Prostate gland (tissue), 2 donors: ENCODE measurements at places on chromosomes 6 and 20. TPM values are rescaled to one million over a fixed set of nuclear protein-coding genes. Genes with fewer than 3 reads are reported as not detected.

Gene PKIB
- total RNA-seq = 12.8 TPM

Gene PDE10A
- 9.6 TPM for total RNA-seq

Gene PHF3
- 63.9 TPM for total RNA-seq

Gene CST2
- not detected for total RNA-seq

Gene TBXT
- total RNA-seq = not detected

Gene C6orf52
- total RNA-seq = not detected

Gene RBPJL
- total RNA-seq = not detected

Gene BPI
- 4.5 TPM for total RNA-seq

Gene BPIFB2
- total RNA-seq = not detected

Gene PROKR2
- not detected for total RNA-seq

Gene DNAH8
- 3.6 TPM for total RNA-seq
